ENCODE measurements at places on chromosomes 1 and 21.

GRCh38 chr1:21307663-21308305 is 17.5 kb upstream of the ECE1 start:
- no peak for DNase-seq

DNA sequence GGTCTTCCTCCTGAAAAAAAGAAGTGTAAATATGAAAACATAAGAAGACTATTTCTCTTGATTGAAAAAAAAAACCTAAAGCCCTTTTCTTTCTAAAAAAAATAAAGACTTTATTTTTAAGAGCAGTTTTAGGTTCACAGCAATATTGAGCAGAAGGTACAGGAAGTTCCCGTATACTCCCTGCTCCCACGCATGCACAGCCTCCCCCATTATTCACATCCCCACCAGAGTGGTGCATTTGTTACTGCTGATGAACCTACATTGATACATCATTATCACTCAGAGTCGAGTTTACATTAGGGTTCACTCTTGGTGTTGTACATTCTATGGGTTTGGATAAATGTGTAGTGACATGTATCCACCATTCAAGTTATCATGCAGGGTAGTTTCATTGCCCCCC is 92.0 kb upstream of the TLR5 start:
- no peak for DNase-seq

DNA sequence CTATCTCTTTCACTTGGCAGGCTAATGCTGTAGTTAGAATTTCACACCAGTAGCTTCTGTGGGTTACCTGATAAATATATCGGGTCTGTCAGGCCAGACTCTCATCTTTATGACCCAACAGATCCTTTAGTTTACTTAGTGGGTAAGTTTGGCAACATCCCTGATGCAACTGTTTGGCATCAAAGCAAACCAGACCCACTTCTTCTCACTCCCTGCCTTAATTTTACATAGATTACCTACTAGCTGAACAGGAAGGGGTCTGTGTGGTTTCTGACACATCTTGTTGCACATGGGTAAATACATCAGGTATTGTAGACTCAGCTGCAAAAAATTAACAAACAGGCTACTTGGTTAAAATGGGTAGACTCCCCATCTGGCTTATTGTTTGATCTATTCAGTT is 3.2 kb upstream of the GUK1 start:
- DNase-seq = no peak

- DNase-seq = no peak
Measured at GRCh38 chr1:145897969-145898368, 11.9 kb downstream of the ITGA10 start.

DNA sequence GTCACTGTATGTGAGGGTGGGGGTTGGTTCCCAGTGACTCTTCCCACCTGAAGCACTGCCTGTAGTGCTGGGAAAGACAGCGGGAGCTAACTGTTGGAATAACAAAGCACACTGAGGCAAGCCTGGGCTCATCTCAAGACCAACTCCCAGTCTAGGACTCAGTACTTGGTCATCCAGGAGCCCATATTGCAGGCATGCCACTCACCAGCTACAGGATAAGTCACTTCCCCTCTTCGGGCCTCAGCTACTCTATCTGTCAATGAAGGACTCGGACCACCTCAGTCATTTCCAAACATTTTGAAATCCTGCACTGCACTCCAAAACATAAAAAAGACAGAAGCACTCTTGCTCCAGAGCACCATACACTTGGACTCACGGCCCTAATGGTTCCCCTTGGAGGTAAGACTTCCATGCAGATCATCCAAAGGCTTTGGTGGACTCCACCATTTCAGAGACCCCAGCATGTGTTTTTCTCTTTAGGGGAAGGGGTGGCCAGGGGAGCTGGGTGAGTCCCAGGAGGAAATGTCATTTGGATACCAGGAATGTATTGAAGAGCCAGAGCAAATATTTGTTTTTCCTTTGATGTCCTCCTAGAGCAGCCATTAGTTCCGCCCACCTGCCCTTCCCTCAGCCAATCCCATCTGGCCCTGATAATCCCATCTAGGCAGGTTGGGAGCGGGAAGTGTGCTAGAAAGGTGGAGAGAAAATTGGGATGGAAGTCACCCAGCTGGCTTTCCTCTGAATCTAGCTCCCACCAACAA is 3.1 kb downstream of the NUAK2 start:
- no peak for DNase-seq

DNA sequence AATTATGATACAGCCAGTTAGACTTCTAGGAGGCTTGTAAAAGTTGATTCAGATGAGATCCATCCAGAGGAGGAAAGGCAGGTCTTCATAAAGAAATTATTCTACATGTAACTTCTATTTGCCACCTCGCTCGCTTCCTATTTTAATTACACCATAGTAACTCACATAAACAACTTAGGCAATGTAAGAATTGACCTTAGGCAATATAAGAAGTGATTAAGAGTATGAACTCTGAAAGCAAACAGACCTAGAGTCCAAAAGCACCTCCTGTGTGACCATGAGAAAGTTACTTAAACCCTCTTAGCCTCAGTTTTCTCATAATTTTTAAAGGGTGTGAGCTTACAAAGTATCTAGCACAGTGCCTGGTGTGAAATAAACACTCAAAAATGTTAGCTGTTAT is 192.7 kb upstream of the NFIA start:
- no peak for DNase-seq
